Upper lobe of left lung (tissue), 6 donors: ENCODE measurements at places on chromosomes 13 and 19. TPM values are rescaled to one million over a fixed set of nuclear protein-coding genes. Genes with fewer than 3 reads are reported as not detected.

PRR22 gene
- total RNA-seq = 3.0 TPM

CD177 gene
- 5.8 TPM for total RNA-seq

POSTN gene
- 22.0 TPM for total RNA-seq

KASH5 gene
- 1.0 TPM for total RNA-seq

SNAPC2 gene
- 28.0 TPM for total RNA-seq

LRRC25 gene
- 4.0 TPM for total RNA-seq

GSX1 gene
- not detected for total RNA-seq

FAM174C gene
- 70.7 TPM for total RNA-seq

ZNF324B gene
- 8.2 TPM for total RNA-seq

B3GLCT gene
- total RNA-seq = 8.2 TPM

ZNF844 gene
- 2.3 TPM for total RNA-seq

MUC16 gene
- 0.43 TPM for total RNA-seq

PRDX2 gene
- total RNA-seq = 57.6 TPM

CGB3 gene
- total RNA-seq = not detected

GRCh38 chr19:29535214-29535831 lies 9.5 kb downstream of the VSTM2B start:
- no peak for DNase-seq
- H3K4me1 ChIP-seq = peaks cover under 1% of the 10 kb centered on the region
- H3K27me3 ChIP-seq = peaks cover 10% of the 10 kb centered on the region
- H3K27ac ChIP-seq = no peak overlapping the region
- no peaks in the 10 kb centered on the region for H3K36me3 ChIP-seq

- H3K27ac ChIP-seq = peak within 1 kb of the TSS; percentile 97
- peaks cover 30% of the 10 kb centered on the region for H3K36me3 ChIP-seq
- no peak for DNase-seq
- peak within 1 kb of the TSS; percentile 99 for H3K4me3 ChIP-seq
- peaks cover 14% of the 10 kb centered on the region for H3K4me1 ChIP-seq
Measured at GRCh38 chr19:35717665-35718344, at the start of gene KMT2B. TSS of gene KMT2B (plus strand) at chr19:35718003. CDS start at chr19:35718019, 16 bp downstream.

GRCh38 chr13:91346850-91347201 lies 661 bp upstream of the MIR17HG start:
- H3K4me1 ChIP-seq = peaks cover 23% of the 10 kb centered on the region
- peak overlapping the region; percentile 12 for H3K4me3 ChIP-seq
- H3K36me3 ChIP-seq = no peaks in the 10 kb centered on the region
- DNase-seq = no peak
- peak overlapping the region; percentile 90 for H3K27ac ChIP-seq
- no peaks in the 10 kb centered on the region for H3K27me3 ChIP-seq

DNA sequence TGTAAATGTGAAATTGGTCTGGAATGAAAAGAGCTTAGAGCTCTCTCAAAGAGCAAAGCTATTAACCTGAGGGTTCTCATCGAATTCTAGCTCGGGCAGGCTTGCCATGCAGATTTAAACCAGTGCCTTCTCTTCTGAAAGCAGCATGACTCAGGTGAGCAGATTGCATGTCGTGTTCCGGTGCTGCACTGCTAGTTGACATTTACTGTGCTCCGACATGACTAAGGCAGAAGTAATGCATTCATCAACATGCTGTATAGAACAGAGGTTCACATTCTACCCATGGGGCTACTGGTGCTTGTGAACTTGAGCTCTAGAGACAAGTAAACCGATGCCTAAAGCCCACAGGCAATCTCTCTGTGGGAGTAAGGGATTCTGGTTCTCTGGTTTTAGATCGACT lies 947.7 kb downstream of the EFNB2 start:
- no peaks in the 10 kb centered on the region for H3K36me3 ChIP-seq
- no peak for DNase-seq
- H3K4me1 ChIP-seq = no peaks in the 10 kb centered on the region
- no peaks in the 10 kb centered on the region for H3K27me3 ChIP-seq

DNA sequence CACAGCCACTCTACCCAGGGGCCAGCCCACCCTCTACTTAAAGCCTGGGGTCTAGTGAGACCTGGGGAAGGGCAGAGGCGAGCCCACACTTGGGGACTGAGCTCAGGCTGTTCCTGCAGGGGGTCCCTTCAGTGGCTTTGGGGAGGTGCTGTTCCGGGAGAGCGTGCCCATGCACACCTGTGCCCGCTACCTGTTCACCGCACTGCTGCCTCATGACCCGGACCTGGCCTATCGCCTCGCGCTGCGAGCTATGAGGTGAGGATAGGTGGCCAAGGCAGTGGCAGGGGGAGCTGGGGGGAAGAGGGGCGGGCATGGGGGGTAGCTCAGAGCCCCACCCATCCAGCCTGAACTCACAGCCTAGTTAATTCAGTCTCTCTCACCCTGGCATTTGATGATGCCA lies 24.0 kb downstream of the ZSWIM4 start:
- peaks cover 3% of the 10 kb centered on the region for H3K4me1 ChIP-seq
- H3K27ac ChIP-seq = no peak overlapping the region
- H3K4me3 ChIP-seq = no peak overlapping the region
- H3K36me3 ChIP-seq = peaks cover 8% of the 10 kb centered on the region

DNA sequence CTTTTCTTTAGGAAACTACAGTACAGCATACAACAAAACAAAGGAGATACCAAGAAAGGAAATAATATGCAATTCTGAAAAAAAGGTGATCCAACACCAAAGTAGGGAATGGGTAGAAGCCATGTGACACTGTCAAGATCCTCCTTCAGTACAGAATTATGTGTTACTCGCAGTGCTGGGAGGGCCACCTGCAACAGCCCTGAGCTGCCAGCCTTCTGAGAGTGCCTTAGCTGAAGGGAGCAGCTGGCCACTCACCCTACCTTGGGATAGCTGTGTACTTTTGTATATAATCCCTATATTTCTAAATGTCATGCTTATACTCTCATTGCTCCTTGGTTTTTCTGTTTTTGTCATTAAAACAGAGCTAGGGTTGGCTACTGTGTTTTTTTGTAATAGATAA lies 1518.2 kb upstream of the PCDH20 start:
- DNase-seq = no peak
- H3K4me1 ChIP-seq = no peaks in the 10 kb centered on the region
- H3K4me3 ChIP-seq = no peak overlapping the region
- H3K27me3 ChIP-seq = no peaks in the 10 kb centered on the region
- H3K36me3 ChIP-seq = no peaks in the 10 kb centered on the region

DNA sequence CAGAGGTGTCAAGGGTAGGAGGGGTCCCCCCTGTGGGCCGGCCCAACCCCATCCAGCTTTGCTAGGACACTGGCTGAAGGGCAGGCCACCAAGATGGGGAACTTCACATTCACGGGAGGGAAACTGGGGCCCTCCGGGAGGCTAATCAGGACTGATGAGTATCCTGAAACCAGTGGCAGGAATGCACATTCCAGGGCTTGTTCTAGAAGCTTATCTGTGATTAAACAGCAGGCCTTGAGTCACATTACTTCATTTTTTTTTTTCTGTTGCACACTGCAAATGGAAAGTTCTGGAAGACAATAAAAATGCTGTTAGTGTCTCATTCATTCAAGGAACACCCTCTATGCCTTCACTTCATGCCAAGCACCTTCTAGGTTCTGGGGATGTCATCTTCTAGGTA lies 15.5 kb upstream of the SIGLEC11 start:
- H3K4me1 ChIP-seq = no peaks in the 10 kb centered on the region
- H3K27me3 ChIP-seq = no peaks in the 10 kb centered on the region
- peaks cover 49% of the 10 kb centered on the region for H3K36me3 ChIP-seq
- DNase-seq = no peak
- no peak overlapping the region for H3K27ac ChIP-seq

DNA sequence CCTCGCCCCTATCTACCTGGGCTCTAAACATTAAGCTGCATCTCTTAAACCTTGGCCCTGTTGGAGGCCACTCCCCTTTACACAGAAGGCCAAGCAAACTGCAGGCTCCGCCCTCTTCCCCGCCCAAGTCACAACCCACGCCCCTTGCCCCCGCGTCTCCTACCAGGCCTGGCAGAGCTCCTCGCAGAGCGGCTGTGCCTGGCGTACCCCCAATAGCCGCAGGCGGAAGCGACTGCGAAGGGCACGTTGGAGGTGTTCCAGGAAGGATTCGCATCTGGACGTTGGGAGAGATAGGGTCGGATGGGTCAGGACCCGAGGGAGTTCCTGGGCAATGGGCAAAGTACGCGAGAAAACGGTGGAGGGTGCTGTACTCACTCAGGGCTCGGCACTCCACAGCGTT lies 5.9 kb downstream of the RTBDN start:
- H3K27me3 ChIP-seq = peaks cover 30% of the 10 kb centered on the region
- peaks cover 14% of the 10 kb centered on the region for H3K4me1 ChIP-seq
- no peak overlapping the region for H3K4me3 ChIP-seq
- H3K27ac ChIP-seq = no peak overlapping the region
- DNase-seq = no peak

GRCh38 chr19:51020988-51021651 lies 1.6 kb upstream of the KLK10 start:
- no peaks in the 10 kb centered on the region for H3K36me3 ChIP-seq
- H3K27me3 ChIP-seq = no peaks in the 10 kb centered on the region
- no peak overlapping the region for H3K27ac ChIP-seq
- H3K4me3 ChIP-seq = no peak overlapping the region
- H3K4me1 ChIP-seq = peaks cover 8% of the 10 kb centered on the region
- no peak for DNase-seq

DNA sequence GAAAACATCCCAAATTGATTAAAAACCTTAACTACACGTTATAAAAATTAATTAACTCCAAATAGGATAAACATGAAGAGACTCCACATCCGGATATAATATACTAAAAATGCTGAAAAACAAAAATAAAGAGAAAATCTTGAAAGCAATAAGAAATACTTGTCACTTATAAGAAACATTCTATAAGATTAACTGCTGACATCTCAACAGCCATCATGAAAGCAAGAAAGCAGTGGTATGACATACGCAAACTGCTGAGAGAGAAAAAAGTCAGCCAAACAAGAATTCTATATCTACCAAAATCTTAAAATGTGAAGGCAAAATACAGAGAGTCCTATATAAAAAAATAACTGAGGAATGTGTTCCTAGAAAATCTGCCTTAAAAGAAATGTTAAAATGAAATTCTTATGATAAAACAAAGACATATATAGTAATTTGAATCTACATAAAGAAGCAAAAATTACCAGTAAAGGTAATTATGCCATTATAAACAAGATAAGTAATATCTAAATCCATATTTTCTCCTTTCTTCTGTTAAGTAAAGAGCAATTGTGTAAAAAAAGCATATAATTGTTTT lies 1851.1 kb downstream of the PCDH9 start:
- no peak overlapping the region for H3K27ac ChIP-seq
- H3K4me3 ChIP-seq = no peak overlapping the region
- no peaks in the 10 kb centered on the region for H3K27me3 ChIP-seq

- no peak overlapping the region for H3K4me3 ChIP-seq
- H3K4me1 ChIP-seq = peaks cover 11% of the 10 kb centered on the region
- H3K27me3 ChIP-seq = no peaks in the 10 kb centered on the region
- DNase-seq = peak; percentile 72
- peak overlapping the region; percentile 19 for H3K27ac ChIP-seq
- peaks cover 28% of the 10 kb centered on the region for H3K36me3 ChIP-seq
Measured at GRCh38 chr19:56086671-56087430, 34.2 kb downstream of the ZNF787 start.

DNA sequence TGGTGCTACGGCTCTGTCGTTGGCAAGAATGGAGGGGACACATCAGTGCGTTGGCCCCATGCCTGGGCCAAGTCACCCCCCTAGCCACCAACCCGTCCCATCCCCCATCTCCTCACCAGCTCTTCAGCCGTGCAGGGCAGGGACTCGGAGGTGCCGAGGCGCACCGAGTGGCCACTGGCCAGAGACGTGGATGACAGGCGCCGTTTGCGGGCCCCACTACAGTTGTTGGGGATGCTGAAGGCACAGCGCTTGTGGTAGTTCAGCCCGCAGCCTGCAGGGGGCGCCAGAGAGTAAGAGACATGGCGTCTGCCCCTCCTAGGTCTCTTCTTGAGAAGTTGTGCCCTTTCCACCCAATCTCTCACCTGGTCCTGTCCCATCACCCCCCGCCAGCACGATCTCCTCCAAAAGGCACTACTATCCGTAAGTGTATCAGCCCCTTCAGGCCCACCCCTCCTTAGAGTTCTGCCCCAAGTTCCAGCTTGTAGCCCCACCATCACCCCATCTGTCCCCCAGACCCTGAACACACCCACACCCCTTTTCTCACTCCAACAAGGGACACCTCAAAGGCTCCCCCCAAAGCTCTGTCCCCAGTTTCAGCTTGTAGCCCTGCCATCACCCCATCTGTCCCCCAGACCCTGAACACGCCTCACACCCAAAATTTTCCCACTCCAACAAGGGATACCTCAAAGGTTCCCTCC lies 12.4 kb downstream of the PRKD2 start:
- no peaks in the 10 kb centered on the region for H3K27me3 ChIP-seq
- no peaks in the 10 kb centered on the region for H3K4me1 ChIP-seq
- no peak overlapping the region for H3K4me3 ChIP-seq
- peaks cover 76% of the 10 kb centered on the region for H3K36me3 ChIP-seq
- DNase-seq = peak; percentile 95
- H3K27ac ChIP-seq = no peak overlapping the region

DNA sequence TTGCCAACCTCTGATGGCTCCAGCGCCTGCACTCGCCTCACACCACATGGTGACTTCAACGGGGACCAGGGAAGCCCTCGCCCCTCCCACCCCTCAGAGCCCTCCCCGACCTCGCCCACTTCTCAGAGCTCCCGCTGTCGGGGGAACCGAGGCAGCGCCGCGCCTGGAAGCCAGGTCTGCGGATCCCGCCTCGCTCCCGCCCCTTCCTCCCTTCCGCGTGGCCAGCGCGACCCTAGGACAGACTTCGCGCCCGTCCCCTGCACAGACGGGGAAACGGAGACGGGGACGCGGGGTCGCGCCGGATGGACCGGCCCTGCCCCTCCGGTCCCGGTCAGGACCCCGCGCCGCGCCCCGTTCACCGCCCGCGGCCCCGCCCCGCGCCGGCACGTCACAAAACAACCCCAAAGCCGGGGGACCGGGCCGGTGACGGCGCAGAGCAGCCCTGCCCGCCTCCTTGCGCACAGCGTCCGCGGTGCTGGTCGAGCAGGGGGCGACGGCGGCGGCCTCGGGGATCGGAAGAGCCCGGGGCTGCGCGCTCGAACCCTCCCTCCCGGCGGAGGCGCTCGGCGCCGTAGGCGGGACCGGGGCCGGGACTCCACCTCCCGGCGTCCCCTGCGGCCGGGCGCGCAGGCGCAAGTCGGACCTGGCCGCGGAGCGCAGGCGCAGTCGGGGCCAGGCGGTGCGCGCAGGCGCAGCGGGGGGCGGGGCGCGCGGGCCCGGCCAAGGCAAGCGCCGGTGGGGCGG lies 379 bp upstream of the CDC34 start:
- peak; percentile 98 for DNase-seq
- peak overlapping the region; percentile 73 for H3K4me3 ChIP-seq
- no peaks in the 10 kb centered on the region for H3K27me3 ChIP-seq
- no peaks in the 10 kb centered on the region for H3K36me3 ChIP-seq

- H3K27me3 ChIP-seq = no peaks in the 10 kb centered on the region
- peak within 1 kb of the TSS; percentile 37 for H3K4me3 ChIP-seq
- H3K4me1 ChIP-seq = peaks cover 12% of the 10 kb centered on the region
- H3K36me3 ChIP-seq = no peaks in the 10 kb centered on the region
- no peak within 1 kb of the TSS for H3K27ac ChIP-seq
Measured at GRCh38 chr19:51794885-51795490, at the start of gene FPR3. TSS of gene FPR3 (plus strand) at chr19:51795157. CDS start at chr19:51823749, 28,592 bp downstream.

DNA sequence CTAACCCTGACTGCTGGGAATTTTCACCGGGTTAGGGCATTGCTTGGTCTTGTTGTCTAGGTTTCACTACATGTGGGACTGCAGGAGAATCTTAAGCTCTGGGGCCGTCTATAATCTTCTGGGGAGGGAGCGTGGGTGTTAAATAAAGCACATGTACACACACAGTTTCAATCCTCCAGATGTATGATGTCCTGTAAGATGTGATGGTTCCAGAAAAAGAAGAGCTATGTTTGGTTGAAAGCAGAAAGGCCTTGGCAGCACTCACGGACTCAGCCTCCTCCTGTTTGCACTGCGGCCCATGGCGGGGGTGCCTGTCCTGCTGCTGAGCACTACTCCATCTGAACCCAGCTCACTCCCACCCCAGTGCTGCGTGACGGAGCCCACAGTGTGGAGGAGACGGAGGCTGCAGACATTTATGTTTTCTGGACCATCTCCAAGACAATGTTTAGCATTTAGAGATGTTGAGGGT lies 343.5 kb downstream of the TEX29 start:
- no peaks in the 10 kb centered on the region for H3K27me3 ChIP-seq
- no peaks in the 10 kb centered on the region for H3K4me1 ChIP-seq
- H3K27ac ChIP-seq = no peak overlapping the region
